NCI-H526 (cell line): ENCODE measurements at places on chromosomes 12 and 14.

GRCh38 chr12:75041472-75041871, 168.2 kb downstream of the KCNC2 start:
- no peak for DNase-seq

DNA sequence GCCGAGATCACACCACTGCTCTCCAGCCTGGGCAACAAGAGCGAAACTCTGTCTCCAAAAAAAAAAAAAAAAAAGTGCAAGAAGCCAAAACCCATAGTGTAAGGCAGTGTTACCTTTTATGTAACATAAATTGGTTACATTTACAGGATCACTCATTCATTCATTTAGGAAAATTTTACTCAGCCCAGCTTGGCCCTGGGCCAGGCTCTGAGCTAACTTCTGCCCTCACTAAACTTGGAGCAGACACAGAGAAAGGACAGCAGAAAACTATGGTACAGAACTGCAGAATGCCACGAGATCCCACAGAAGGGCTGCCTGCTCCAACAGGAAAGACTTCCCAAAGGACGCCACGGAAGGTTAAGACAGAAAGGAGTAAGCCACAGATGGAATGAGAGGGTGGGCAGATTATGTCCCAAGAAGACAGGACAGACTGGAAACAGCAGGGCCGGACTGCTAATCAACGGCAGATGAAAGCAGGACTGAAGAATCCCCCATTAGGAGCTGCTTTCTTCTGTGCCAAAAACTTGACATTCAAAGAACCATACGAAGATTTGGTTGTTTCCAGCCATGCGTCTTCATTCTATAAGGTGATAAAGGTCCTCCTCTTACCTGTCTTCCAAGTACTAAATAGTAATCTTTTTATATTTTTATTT, 18.9 kb downstream of the PPP1R13B start:
- no peak for DNase-seq

GRCh38 chr14:76491172-76491930, 115.4 kb downstream of the ESRRB start:
- DNase-seq, result no peak

DNA sequence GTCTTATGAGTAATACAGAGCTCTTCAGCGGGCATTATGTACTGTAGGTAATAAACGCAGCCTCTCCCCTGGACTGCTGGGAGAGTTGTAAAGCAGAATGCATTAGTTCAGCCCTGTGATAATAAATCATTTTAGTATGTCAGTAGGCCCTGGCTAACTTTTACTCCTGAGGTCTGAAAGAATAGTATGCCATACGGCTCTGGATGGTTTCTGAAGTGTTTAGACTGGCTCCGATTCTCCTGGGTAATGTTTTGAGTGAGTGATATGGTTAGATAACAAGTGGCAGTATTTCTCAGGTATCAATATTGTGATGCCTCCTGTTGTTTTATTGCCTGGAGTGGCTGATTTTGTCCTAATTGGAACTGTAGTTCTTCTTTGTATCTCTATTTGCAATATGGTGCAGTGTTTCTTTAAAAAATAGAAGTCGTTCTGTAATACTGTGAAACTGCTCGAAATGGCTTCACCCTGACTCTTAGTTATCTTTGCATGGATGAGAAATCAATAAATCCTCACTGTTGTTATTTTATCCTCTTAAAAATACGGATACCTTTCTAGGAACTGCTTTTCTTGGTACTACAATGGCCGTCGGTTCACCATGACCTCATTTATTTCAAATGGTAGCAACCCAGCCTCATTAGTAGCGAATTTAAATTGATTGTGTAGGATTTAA, 100.2 kb downstream of the PDZRN4 start:
- no peak for DNase-seq

DNA sequence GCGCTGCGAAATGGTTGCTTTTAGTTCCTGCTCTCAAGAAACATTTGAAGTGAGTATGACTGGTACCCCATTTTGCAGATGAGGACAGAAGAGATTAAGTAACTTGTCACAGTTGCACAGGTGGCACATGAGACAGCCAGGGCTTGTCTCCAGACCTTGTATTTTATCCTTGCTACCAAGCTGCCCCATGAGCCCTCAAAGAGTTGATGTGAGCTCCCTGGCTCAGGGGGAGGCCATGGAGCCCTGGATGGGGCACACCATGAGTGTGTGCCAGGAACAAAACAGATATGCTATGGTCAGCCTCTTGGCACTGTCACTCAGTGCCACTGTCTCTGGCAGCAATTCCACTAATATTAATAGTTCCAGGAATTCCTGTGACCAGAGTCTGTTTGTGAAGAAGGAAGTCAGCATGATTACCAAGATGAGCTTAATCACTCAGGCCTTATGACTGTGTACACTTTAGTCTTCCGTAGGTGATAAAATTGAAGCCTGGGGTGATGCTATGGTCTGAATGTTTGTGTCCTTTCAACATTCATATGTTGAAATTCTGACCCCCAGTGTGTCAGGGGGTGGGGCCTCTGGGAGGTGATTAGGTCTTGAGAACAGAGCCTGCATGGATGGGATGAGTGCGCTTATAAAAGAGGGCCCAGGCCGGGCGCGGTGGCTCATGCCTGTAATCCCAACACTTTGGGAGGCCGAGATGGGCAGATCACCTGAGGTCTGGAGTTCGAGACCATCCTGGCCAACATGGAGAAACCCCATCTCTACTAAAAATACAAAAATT, 806.8 kb downstream of the AACS start:
- no peak for DNase-seq

GRCh38 chr12:19575337-19576243, 136.3 kb downstream of the AEBP2 start:
- no peak for DNase-seq

DNA sequence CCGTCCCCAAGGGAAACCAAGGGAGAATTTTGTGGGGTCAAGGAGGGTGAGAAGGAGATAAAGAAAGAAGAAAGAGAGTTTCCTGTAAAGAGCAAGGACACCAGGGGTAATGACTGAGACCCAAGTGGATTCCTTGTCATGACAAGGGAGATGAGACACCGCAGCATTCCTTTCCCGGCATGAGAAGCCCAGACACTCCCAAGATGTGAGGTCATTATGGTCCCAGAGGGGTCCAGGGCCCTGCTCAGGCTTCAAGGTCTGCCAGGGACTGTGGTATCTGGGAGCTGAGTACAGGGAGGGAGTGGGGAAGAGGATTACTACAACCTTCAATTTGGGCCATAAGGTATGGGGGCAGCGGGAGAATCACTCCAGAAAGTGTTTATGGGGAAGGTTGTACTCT, 58.1 kb downstream of the SPTB start:
- DNase-seq, result no peak

GRCh38 chr12:85092814-85093370, 56.7 kb downstream of the LRRIQ1 start:
- DNase-seq, result no peak

- DNase-seq, result no peak
These were observed 413.6 kb downstream of the GXYLT1 start for GRCh38 chr12:41731061-41731460.

GRCh38 chr14:29558516-29558915, 369.1 kb downstream of the PRKD1 start:
- DNase-seq, result no peak
